ENCODE measurements at places on chromosomes 3 and 15.

GRCh38 chr15:70753101-70753829, 10.1 kb downstream of the UACA start:
- no peak for DNase-seq

DNA sequence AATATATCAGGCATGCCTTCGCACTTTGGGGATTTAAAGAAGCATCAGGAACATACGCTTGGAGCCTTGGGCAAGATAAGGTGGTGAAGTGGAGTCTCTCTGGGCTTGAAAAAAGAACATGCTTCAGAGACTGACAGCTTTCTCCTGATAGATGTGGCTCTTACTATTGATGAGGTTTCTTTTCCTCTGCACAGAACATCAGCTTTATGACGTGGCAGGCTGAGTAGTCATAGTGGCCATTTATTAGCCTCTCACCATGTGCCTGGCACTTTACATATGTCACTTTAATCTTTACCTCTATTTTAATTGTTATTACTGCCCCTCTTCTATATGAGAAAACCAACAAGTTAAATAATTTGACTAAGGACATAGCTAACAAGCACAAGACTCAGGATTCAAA, 19.0 kb upstream of the LRRC58 start:
- no peak for DNase-seq

DNA sequence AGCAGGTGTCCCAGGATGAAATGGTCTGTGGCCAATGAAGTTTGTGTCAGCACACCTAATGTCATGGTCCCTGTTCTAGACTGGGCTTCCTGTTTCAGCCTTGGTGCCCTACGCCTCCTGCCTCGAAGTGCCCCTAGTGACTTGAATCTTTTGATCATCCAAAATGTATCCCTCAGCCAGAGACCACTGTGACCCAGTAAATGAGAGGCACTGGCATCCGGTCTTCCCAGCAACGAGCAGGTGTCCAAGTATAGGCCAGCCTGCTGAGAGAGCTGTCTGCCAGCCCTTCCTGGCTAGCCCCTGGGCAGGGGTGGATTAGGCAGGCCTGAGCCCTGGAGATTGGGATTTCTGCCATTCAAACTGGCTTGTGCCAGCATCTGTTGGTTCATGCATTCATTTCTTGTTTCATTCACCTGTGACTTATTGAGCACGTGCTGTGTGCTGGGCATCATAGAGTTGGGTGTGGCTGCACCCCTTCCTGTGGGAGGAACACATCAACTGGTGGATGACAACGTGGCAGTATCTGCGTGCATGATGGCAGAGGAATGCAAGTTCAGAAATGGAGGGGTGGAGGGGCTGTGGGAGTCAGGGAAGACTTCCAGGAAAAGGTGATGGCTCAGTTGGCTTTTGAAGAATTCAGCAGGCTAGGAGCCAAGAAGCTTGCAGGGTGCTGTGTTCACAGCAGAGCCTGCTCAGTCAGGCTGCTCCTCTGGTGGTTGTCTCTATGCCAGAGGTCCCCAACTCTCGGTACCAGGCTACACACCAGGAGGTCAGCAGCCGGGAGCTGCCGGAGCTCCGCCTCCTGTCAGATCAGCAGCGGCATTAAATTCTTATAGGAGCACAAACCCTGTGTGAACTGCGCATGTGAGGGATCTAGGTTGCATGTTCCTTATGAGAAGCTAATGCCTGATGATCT, 21.6 kb downstream of the ESYT3 start:
- no peak for DNase-seq

GRCh38 chr15:39828374-39828931, 45.8 kb upstream of the FSIP1 start:
- no peak for DNase-seq

DNA sequence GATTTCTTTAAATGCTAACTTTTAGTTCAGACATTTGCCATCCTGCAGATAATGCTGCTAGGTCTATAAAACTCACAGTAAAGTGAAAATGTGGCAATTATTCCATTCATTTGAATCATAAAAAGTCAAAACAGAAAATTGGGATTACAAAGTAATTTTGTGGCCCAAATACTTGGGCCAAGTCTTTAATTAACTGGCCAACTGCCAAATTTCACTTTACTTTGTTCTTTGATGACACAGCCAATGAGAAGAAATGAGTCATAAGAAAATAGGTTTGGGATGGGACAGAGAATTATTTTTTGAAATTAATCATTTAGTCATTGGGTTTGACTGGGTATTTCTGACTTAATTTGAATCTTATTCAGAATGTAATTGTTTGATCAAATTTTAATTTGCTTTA, 89.8 kb upstream of the SLC2A2 start:
- peak; percentile 26 for DNase-seq

DNA sequence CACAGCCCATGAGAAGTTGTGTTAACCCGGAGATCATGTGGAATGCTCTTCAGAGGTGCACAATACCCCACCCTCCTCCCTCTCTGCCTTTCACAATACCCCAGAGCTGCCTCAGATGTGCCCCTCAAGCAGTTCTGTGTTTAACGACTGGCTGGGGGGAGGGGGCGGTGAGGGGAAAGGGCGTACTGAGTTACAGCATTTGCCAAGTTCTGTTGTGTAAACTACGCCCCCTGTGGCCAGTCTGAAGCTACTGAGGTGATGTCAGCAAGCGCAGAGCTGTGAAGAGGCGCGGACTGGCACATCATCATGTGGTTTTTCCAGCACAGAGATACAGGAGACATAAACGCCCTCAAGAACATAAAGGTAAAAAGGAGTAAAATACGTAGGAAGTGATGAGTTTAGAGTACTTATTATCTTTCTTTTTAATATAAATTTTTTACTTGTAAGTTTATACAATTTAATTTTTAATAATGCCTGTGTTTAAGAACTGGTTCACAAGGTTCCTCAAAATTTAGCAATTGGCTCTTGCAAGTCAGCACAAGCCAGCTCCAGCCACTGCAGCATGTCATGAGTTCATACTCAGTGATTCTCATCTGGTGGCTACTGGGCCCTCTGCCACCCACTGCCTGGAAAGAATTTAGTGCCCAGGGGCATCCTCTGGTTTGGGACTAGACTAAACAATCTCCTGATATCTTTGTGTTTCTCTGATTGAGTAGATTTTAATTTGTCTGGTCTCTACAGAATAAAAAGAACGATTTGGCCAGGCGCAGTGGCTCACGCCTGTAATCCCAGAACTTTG, 1.7 kb downstream of the EPB42 start:
- peak; percentile 51 for DNase-seq

DNA sequence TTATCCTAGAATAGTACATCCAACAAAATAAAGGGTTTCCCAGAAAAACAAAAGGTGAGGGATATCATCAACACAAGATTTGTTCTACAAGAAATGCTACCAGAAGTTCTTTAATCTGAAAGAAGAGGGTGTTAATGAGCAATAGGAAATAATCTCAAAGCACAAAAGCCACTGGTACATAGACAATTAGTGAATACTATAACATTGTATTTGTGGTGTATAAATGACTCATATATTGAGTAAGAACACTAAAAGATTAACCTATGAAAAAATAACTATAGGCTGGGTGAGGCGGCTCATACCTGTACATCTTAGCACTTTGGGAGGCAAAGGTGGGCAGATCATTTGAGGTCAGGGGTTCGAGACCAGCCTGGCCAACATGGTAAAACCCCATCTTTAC, 210.2 kb upstream of the SLITRK3 start:
- DNase-seq = no peak

DNA sequence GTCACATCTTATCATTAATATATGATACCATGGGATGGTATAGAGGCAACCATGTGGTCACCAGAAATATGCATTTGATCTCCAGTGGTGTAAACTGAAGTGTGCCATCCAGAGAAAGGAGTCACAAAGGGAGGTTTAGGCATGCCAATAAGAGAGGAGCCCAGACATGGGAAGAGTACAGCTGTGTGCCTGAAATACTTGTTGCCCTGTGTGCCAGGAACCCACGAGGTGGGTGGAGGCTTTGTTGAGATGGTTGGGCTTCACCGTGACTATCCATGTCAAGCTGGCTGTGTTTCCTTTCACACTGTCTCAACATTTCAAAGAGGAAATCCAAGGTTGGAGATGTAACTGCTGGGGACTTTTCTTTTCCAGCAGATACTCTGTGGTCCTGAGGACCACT, 43.5 kb downstream of the CACNA2D3 start:
- DNase-seq = no peak

DNA sequence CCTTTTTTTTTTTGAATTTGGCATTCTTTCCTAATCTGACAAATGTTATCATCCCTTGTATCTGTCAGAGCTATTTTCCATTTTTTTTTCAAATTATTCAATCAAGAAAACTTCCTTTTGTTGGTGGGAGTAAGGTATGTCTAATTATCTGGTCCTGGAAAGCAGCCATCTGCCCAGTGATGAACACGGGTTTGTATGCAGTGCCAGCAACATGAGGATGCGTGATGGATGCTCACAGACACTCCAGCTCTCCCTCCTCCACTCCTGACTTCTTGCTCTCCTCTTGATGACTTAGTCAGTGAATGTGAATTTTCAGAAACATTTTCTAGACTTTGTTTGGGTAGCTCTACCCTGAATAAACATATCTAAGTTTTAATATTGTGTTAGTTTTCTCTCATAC, 79.2 kb downstream of the IL1RAP start:
- DNase-seq = no peak

DNA sequence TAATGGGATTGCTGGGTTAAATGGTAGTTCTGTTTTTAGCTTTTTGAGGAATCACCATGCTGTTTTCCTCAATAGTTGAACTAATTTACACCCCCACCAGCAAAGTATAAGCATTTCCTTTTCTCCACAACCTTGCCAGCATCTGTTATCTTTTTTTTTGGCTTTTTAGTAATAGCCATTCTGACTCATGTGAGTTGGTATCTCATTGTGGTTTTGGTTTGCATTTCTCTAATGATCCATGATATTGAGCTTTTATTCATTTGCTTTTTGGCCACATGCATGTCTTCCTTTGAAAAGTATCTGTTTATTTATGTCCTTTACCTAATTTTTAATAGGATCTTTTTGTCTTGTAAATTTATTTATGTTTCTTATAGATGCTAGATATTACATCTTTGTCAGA, 288.2 kb downstream of the EPHA6 start:
- no peak for DNase-seq

DNA sequence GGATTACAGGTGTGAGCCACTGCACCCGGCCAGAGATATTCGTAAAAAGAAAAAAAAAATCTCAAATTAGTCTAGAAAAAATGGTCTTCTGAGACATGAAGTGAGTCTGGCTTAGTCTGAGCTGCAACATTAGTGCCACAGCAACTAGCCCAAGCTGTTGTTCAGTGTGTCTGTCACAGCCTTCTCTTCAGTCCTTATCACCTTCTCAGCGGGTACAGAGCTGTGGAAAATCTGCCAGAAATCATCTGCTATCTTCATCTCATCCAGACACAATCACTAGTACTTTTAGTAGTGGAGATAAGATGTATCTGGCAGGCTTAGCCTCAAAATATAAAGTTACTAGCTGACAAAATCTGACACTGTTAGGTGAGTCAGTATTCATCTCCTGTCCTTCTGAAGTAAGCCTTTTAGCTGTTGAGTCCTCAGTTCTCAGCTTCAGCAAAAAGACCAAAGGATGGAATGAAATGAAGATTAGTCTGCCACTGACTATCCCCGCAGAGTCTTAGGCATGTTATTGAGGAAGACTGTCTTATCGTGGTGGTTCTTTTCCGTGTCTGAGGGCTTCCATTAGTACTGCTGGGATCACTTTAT, 120.5 kb upstream of the CGNL1 start:
- DNase-seq = no peak

DNA sequence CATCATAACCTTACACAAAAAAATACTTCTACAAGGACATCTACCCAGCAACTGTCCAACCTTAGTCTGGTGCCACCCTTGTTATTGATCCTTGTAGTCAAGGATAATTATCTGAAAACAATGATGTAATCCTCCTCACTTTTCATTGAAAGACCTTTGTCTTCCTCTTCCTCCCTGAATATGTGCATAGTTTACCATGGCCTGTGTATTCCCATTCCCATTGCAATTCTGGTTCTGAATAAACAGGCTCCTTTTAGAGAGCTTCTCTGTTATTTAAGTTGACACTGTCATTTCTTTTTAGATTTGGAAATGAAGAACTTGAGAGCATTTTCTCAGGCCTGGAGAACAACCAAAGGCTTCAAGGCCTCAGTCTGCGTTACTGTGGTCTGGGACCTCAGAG, 53.3 kb upstream of the RNF7 start:
- no peak for DNase-seq

- peak; percentile 94 for DNase-seq
These were observed 57.4 kb downstream of the LRTM1 start for GRCh38 chr3:54870423-54870822.

DNA sequence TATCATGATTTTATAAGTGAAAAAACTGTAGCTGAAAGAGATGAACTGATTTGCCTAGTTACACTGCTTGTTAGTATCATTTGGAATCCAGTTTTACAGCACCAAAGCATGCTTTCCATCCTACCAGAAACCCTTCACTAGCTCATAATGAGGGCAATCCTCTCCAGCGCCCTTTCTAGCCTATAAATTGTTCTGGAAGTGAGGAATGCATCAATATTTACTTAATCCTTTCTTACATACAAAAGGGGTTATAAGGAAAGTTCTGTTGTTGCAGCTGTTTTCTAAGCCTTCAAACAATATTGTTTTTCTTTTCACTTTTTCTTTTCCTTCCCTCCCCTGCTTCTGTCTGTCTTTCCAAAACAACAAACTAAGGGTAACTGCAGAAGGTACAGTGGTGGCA, 11.0 kb upstream of the PCCB start:
- DNase-seq = no peak

- DNase-seq = peak; percentile 15
These were observed 13.0 kb downstream of the NKTR start for GRCh38 chr3:42613462-42613861.

GRCh38 chr15:59304807-59305206, 67.9 kb downstream of the MYO1E start:
- no peak for DNase-seq

DNA sequence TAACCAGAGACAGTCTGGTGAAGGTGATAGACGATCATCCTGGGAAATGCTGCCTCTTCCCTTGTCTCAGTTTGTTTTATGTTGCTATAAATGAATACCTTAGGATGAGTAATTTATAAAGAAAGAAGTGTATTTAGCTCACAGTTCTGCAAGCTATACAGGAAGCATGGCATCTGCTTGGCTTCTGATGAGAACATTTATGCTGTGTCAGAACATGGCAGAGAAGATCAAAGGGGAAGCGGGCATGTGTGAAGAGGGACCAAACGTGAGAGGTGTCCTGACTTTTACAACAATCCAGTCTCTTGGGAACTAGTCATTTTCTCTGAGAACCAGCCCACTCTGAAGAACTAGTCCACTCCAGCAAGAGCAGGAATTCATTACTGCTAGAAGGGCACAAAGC, 9.6 kb downstream of the CMC1 start:
- no peak for DNase-seq

DNA sequence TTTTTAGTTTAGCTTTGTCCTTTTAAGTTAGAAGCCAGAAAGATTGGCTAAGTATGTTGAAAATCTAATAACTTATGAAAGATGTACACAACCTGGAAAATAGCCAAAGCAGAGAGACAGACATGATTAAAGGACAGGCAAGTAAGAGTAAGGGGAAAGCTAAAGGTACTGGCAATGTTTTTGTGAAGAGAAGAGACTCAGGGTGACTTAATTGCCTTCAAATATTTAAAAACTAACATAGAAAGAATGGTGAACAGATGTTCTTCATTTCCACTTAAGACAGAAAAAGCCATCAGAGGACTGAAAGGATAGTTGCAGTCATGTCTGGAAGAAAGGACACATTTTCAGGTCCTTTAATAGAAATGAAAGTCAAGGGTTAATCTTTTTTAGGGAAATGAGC, 68.8 kb downstream of the ZNF385D start:
- peak; percentile 27 for DNase-seq

All from AG08395 (cell line).